NCI-H446 treated with DMSO at 0.1 percent for 48 hours (cell line): ENCODE measurements at places on chromosomes 3 and 15.

GRCh38 chr15:35496585-35496984 lies 49.4 kb downstream of the DPH6 start:
- no peak for DNase-seq

- DNase-seq, result no peak
These were observed 871.8 kb downstream of the OTOL1 start for GRCh38 chr3:162368417-162368816.

GRCh38 chr15:67805008-67805665 lies 20.2 kb upstream of the SKOR1 start:
- no peak for DNase-seq

DNA sequence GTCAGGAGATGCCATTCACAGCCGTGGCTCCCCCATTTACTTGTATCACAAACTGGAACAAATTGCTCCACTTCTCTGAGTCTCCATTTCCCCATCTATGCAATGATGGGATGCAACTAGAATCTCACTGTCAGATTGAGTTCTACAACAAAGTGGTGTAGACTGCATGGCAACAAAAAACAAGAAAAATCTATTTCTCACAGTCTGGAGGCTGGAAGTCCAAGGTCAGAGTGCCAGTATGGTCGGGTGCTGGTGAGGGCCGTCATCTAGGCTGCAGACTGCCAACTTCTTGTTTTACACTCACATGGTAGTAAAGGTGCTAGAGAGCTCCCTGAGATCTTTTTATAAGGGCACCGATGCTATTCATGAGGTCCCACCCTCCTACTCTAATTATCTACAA lies 158.4 kb upstream of the BCL6 start:
- no peak for DNase-seq

- DNase-seq, result no peak
These were observed 89.3 kb upstream of the LINGO1 start for GRCh38 chr15:77721963-77722362.

DNA sequence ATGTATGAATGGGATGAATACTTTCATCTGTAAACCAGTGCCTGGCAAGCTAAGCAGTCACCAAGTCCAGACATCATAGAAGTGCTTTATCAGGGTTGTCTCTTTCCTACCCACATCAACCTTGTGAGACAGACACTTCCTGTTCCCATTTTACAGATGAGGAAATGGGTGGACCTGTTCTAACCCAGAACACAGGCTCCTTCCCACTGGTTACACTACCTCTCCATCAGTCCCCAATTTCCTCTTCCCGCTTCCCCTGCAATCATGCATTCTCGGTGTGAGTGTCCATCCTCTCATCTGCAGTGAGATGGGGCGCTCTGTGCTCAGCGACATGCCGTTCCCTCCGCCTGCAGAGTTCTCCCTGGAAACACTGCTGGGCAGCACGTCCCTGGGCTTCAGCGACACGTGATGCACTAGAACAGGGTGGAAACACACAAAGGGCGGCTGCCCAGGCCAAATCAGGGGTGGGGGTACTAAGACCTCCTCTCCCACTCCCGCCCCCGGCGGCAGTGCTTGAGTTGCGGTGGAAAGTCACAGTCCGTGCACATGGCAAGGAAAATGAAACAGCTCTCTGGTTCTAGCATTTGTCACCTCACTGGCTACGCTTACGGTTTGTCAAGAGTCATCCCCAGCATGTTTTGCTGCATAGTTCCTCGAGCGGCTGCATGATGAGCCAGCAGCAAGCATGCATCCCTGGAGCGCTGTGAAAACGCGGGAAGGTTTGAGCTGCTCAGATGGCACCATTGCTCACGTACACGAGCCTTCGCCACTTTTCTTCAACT lies 201.1 kb downstream of the ADAMTS17 start:
- no peak for DNase-seq
